ENCODE measurements at places on chromosomes 6 and 20. TPM values are rescaled to one million over a fixed set of nuclear protein-coding genes. Genes with fewer than 3 reads are reported as not detected.
A peak's percentile ranks its signal among the peaks of the same experiment; 100 is the strongest.

- no peaks in the 10 kb centered on the region for H3K27me3 ChIP-seq
- DNase-seq: no peak
- no peaks in the 10 kb centered on the region for H3K36me3 ChIP-seq
- no peaks in the 10 kb centered on the region for H3K4me1 ChIP-seq
- no peak overlapping the region for H3K27ac ChIP-seq
These were observed 140.6 kb downstream of the LCA5 start for GRCh38 chr6:79396625-79397024.

GRCh38 chr6:33714385-33715040 lies 3.0 kb upstream of the UQCC2 start:
- DNase-seq: no peak
- H3K4me3 ChIP-seq: no peak overlapping the region
- no peaks in the 10 kb centered on the region for H3K27me3 ChIP-seq
- peaks cover 12% of the 10 kb centered on the region for H3K4me1 ChIP-seq

DNA sequence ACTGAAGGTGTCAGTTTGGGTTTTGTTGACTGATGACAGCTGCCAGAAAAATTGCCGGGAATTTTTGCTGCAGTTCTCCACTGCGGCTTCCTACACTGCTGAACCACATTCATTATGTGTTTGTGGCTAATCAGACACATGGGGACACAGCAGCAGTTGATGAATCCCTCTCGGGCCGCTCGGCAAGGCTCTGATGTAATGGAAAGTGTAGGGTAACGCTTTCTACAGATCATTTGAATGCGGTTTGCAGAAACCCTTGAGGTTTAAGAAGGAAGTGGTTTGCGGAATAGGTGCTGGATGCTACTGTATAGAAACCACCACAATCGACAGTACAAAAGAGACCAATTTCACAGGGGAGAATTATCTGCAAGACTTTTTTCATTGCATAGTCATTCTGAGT lies 138.7 kb upstream of the SASH1 start:
- no peak overlapping the region for H3K27ac ChIP-seq
- no peaks in the 10 kb centered on the region for H3K36me3 ChIP-seq
- DNase-seq: peak; percentile 48

FAM184A gene
- not detected for total RNA-seq

- no peaks in the 10 kb centered on the region for H3K27me3 ChIP-seq
- H3K36me3 ChIP-seq: no peaks in the 10 kb centered on the region
- H3K27ac ChIP-seq: no peak overlapping the region
- no peak for DNase-seq
- H3K4me1 ChIP-seq: peaks cover 6% of the 10 kb centered on the region
These were observed 107.2 kb downstream of the FOXC1 start for GRCh38 chr6:1716868-1717267.

CAP2 gene
- total RNA-seq: 34.0 TPM

GRCh38 chr6:108748055-108748454 lies 100.2 kb upstream of the ARMC2 start:
- peaks cover 10% of the 10 kb centered on the region for H3K4me1 ChIP-seq
- no peaks in the 10 kb centered on the region for H3K36me3 ChIP-seq

GRCh38 chr6:12136905-12137304 lies 124.8 kb downstream of the HIVEP1 start:
- peaks cover 21% of the 10 kb centered on the region for H3K36me3 ChIP-seq
- no peak for DNase-seq
- no peaks in the 10 kb centered on the region for H3K27me3 ChIP-seq
- peak overlapping the region; percentile 40 for H3K27ac ChIP-seq
- no peak overlapping the region for H3K4me3 ChIP-seq

TAGAP gene
- total RNA-seq: 8.4 TPM

DNA sequence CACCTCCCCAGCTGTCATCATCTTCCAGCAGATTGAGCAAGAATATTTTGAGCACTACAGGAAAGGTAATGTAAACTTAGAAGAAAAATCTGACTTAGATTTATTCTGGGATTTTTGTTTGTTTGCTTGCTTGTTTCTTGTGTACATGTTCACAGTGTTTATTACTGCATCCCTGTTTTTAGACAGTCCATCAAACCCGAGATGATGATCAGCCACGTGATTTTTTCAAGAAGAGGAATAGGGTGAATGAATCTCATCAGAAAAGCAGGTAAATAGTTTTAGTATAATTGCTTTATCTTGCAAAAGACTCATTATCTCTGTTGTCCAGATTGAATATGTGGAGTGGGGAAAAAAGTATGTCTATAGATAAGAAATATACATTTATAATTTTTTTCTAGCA lies 2.1 kb downstream of the FAM217B start:
- H3K27ac ChIP-seq: no peak overlapping the region
- H3K4me3 ChIP-seq: no peak overlapping the region
- peaks cover 52% of the 10 kb centered on the region for H3K36me3 ChIP-seq
- H3K4me1 ChIP-seq: peaks cover 20% of the 10 kb centered on the region
- H3K27me3 ChIP-seq: no peaks in the 10 kb centered on the region

DNA sequence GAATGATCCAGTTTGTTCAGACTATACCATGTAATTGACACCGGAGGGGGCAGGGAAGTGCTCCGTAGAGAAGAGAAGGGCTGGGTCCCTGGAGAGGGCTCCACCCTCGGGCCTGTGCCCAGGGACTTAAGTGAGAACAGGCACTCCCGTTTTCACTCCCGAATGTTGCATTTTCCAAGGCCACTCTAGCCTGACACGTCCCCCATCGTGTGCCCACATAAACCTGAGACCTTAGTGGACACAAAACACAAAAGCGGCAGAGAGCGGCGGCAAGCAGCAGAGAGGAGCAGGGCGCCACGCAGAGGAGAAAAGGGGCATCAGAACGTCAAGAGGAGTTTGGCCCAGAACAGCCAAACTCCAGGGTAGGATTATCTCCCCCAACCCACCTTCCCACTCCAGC lies 1405.1 kb downstream of the GRIK2 start:
- H3K4me1 ChIP-seq: no peaks in the 10 kb centered on the region
- no peak for DNase-seq
- H3K27ac ChIP-seq: no peak overlapping the region
- no peaks in the 10 kb centered on the region for H3K36me3 ChIP-seq

ARMH2 gene
- not detected for total RNA-seq

DNA sequence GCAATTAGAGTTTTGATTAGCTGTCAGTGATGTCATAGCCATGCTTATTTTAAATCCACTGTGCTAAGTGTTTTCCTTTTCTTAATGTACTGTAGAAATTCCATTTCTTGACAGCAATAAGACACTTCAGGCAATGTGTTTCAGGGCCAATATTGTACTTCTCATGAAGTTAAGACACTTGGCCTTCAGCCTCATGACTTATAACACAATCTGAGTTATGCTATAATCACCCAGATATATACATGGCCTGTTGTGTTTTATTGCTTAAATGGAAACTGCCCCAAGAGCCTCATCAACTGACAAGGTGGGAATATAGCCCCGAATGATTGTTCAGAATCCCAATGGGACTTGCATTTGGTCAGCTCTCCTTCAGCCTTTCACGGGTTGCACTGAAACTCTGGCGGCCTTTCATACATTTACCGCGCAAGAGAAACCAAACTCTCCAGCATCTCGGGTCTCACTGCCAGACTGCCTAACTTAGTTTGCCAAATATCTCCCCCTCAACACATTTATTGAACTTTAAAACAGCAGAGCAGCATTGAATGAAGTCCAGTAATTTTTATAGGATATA lies 44.2 kb upstream of the TBX18 start:
- no peak overlapping the region for H3K4me3 ChIP-seq
- no peak for DNase-seq
- no peaks in the 10 kb centered on the region for H3K27me3 ChIP-seq

RARS2 gene
- total RNA-seq: 50.4 TPM

CRISP3 gene
- total RNA-seq: not detected

ANGPT4 gene
- total RNA-seq: not detected

MBOAT1 gene
- 56.6 TPM for total RNA-seq

GRCh38 chr6:160013987-160014868 lies 45.3 kb downstream of the IGF2R start:
- H3K27ac ChIP-seq: no peak overlapping the region
- no peaks in the 10 kb centered on the region for H3K4me1 ChIP-seq
- DNase-seq: peak; percentile 4
- H3K27me3 ChIP-seq: no peaks in the 10 kb centered on the region
- no peak overlapping the region for H3K4me3 ChIP-seq

- H3K36me3 ChIP-seq: no peaks in the 10 kb centered on the region
- H3K4me3 ChIP-seq: no peak overlapping the region
- no peak for DNase-seq
- no peaks in the 10 kb centered on the region for H3K4me1 ChIP-seq
- no peak overlapping the region for H3K27ac ChIP-seq
- H3K27me3 ChIP-seq: no peaks in the 10 kb centered on the region
These were observed 204.2 kb downstream of the TBC1D7 start for GRCh38 chr6:13124131-13124530.

GRCh38 chr6:111061508-111061907 lies 25.8 kb upstream of the SLC16A10 start:
- no peaks in the 10 kb centered on the region for H3K36me3 ChIP-seq
- no peak overlapping the region for H3K27ac ChIP-seq
- no peak overlapping the region for H3K4me3 ChIP-seq
- H3K4me1 ChIP-seq: no peaks in the 10 kb centered on the region

GRCh38 chr6:123448306-123448884 lies 188.4 kb downstream of the TRDN start:
- H3K36me3 ChIP-seq: no peaks in the 10 kb centered on the region
- H3K4me3 ChIP-seq: no peak overlapping the region
- no peaks in the 10 kb centered on the region for H3K27me3 ChIP-seq
- H3K4me1 ChIP-seq: no peaks in the 10 kb centered on the region
- no peak for DNase-seq

PRPH2 gene
- total RNA-seq: not detected

CDKN1A gene
- total RNA-seq: 125 TPM

GRCh38 chr6:22056398-22056797 lies 240.4 kb downstream of the PRL start:
- H3K27me3 ChIP-seq: no peaks in the 10 kb centered on the region
- no peak overlapping the region for H3K4me3 ChIP-seq
- peaks cover 3% of the 10 kb centered on the region for H3K4me1 ChIP-seq
- no peak overlapping the region for H3K27ac ChIP-seq
- DNase-seq: no peak
- no peaks in the 10 kb centered on the region for H3K36me3 ChIP-seq

DNA sequence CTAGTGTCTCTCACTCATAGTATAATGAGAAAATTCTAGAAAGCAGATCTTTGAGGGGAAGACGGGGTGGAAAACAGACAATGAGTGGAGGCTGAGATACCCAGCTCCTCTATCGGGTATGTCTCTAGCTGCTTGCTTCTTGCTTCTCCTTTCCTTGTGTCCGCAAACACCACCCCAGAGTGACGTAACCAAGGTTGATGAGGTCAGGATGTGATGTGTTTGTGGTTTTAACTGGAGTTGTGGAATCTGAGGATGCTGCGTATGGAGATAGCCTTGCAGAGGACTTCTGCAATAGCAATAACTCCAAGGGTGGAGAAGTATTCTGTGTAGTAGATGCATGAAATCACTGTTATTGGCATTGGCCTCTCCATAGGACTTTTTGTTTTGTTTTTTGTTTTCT lies 132.7 kb upstream of the IFNGR1 start:
- H3K36me3 ChIP-seq: no peaks in the 10 kb centered on the region
- no peaks in the 10 kb centered on the region for H3K4me1 ChIP-seq
- peaks cover under 1% of the 10 kb centered on the region for H3K27me3 ChIP-seq
- H3K4me3 ChIP-seq: no peak overlapping the region
